ENCODE measurements at places on chromosomes 12 and 14.
A peak's percentile ranks its signal among the peaks of the same experiment; 100 is the strongest.

DNA sequence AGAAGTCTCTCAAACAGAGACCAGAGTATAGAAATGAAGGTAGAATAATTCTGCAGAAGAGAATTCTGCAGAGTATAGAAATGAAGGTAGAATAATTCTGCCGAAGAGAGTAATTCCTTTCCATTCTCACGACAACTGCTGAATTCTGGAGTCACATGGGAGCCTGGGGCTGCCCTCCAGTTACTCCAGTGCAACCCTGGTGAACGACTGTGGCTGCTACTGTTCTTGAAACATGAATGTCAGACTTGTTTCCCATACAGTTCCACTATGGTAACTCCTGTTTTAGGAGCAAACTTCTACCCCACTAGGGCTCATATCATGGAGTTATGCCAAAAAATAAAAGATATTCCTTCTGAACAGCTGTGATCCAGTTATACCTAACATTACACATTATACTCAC is 164.4 kb downstream of the KICS2 start:
- no peak for DNase-seq

GRCh38 chr14:96117960-96118359 is 78.8 kb downstream of the C14orf132 start:
- DNase-seq = no peak

DNA sequence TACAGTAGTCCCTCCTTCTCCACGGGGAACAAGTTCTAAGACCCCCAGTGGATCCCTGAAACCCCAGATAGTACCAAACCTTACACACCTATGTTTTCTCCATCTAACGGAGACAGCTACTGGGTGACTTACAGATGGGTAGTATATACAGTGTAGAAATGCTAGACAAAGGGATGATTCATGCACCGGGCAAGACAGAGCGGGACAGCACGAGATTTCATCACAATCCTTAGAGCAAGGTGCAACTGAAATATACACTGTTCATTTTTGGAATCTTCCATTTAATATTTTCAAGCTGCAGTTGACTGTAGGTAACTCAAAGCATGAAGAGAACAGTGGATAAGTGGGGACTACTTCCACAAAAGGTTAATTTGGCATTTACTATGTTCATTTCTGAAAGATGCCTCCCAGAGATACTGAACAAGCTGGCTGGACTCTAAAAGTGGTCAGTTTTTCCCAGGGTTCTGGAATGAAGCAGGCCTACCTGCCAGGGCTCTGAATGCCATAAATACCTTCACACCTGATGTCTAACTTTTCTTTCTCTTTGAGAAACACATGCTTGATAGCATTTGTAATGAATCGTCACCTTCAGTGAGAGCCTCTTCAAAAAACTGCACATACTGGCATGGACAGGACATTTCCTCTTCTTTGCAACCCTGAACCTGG is 127.7 kb upstream of the FOXN3 start:
- no peak for DNase-seq

DNA sequence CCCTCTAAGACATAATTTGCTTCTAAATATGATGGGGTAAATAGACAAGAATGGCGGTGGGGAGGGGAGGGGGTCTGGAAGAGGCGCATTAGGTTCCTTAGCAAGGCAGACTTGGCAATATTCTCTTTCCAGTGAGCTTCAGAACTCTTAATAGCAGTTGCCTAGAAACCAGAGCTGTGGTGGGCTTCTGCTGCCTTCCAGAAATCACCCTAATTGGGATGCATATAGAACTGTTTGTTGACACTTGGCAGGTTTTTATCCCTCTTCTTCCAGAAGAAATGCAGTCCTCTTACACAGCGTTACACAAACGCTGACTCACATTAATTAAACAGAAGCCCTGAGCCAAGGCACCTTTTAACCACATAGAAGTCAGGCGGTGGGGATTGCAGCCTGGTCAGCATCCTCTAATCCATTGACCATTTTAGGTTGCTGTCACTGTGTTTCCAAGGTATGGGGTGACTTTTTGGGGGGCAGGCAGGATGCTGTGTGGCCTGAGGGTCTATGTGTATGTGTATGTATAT is 114.1 kb downstream of the CCDC60 start:
- DNase-seq = no peak

DNA sequence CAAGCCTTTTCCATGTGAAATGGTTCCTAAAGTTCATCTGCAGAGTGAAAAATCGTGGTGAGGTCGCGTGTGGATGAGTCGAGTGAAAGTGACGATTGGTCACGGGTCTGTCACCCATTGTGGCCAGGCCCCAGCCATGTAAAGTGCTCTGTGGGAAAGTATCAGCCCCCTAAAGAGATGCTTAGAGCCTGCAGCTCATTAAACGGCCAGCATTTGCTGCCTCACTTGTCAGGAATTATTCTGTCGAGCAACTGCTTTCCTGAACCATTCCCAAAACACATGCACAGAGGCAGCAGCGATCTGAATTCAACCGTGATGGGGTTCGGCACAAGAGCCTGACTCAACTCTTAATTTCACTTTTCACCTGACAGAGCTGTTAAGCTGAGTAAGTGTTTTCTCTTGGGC is 16.0 kb downstream of the DBX2 start:
- DNase-seq = no peak

GRCh38 chr12:20390846-20391245 is 22.5 kb downstream of the PDE3A start:
- no peak for DNase-seq

DNA sequence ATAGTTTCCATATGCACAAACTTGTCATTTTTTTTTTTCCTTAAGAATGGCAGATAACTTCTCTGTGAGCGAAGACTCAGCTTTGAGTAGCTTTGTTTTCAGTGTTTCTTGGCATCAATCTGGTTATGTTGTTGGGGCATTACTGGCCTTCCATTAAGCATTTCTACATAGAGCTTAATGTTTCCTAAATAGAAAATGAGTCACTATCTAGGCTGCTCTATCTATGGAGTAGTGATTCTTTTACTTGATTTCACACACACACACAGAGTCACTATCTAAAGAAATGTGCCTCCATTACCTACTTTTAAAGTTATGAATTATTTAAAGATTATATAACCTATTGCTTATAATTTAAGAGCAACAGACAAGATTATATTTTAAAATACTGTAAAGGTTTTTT is 53.9 kb downstream of the TMEM260 start:
- no peak for DNase-seq

GRCh38 chr14:22598896-22599244 is 770 bp downstream of the ABHD4 start:
- peak; percentile 60 for DNase-seq

GRCh38 chr12:120495186-120495730 is 655 bp upstream of the DYNLL1 start:
- no peak for DNase-seq

GRCh38 chr14:84433961-84434360 is 1096.0 kb upstream of the FLRT2 start:
- no peak for DNase-seq

DNA sequence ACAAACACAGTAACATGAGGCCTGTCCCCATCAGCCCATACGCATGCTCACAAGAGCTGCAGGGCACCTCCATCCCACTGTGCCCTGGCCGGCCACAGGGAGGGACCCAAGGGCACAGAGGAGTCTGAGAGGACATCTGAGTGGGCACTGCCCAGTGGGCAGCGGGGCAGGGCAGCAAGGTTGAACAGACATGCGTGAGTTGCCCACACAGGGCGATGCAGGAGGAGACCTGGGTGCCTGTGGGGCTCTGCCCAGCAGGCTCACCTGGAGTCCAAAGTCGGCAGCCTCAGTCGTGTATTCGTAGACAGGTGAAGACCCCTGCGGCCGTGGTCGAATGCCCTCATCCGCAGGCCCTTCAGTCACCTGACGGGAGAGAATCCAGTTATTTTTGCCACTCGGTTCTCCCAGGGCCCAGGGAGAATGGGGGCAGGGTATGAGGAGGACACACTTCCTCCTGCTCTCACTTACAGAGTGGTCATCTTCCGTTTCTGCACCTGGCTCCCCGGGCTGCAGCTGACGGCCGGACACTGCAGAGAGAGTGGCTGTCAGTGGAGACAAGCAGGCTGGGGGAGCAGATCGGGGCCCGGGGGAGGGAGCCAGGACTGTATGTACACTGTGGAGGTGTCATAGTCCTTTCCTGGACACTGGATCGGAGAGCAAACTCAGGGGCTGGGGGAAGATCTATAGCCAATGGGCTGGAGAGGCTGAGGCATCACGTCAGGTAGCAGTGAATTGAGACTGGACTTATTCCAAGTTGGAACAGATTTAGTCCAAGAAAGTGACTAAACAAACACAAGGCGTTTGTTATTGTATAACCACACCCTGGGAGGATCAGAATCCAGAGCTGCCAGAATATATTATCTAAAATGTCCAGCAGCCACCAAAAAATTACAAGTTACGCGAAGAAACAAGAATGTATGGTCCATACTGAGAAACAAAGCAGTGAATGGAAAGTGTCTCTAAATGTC is 20.7 kb downstream of the AHNAK2 start:
- DNase-seq = no peak

- peak; percentile 36 for DNase-seq
Measured at GRCh38 chr14:24834956-24835355, 201.0 kb upstream of the GZMB start.

DNA sequence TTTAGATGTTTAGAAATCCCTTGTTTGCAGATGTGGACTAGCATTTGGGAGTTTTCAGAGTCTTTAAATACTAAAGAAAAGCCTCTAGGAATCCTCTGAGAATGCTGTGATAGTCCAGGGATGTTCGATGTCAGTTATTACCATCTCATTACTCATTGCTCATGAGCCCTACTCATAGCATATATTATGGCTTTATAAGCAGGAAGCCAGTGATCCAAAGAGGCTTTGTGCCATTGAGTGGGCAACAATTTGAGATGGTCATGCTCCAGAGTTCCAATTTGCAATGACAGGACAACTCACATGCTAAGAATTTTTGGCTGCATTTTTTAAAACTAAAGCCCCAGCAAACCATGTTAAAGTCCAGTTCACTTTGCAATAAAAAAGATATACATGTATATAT is 163.0 kb downstream of the OTOGL start:
- peak; percentile 44 for DNase-seq

All from AG10803 (cell line).